ENCODE measurements at places on chromosomes 13 and 19.
A peak's percentile ranks its signal among the peaks of the same experiment; 100 is the strongest.

GRCh38 chr13:96011291-96011872, 41.8 kb downstream of the UGGT2 start:
- DNase-seq: no peak

DNA sequence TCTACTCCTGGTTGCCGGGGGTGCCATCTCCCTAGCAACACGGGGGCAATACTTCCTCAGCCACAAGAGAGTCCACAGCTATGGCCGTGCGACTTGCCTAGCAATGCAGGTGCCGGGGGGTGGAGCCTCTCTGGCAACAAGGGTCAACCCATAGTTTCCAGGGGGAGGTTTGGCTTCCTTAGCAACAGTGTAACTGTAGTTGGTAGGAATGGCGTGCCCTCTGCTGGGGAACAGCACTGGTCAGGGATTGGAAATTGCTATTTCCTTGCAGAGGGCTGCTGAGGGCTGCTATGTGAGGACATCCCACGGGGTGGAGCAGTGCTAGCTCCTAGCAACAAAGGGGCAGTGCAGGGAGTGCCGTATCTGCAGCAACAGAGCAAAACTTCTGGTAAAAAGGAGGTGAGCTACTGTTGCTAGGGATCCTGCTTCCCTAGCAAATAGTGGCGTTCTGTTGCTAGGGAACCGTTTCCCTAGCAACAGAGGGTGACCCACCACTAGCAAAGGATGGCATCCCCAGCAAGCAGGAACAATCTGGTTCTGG, 7.0 kb upstream of the TMC4 start:
- peak; percentile 97 for DNase-seq

DNA sequence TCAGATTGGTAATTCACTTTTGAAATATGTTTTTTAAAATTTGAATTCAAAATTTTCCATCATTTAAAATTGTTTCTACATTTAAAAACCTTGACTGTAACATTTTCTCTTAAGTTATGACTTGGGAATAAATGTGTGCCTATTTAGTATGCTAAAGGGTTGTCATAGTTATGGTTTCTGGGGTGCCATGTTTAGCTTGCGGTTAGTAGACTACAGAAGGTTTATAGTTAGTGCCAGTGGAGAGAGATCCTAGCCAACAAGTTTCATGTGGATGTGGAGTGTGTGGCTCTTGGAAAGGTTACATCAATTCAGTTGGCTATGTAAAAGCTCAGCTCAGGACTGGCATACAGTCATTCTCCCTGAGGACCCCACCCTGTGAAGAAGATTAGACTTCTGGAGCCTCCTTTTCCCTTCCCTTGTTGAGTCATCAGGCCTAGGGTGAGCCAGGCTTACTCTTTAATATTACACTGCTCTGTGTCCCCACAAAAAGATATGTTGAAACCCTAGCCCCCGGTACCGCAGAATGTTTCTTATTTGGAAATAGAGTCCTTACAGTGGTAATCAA, 20.4 kb downstream of the LMO7 start:
- no peak for DNase-seq

- DNase-seq: no peak
Measured at GRCh38 chr13:23735329-23735728, 153.9 kb downstream of the MIPEP start.

DNA sequence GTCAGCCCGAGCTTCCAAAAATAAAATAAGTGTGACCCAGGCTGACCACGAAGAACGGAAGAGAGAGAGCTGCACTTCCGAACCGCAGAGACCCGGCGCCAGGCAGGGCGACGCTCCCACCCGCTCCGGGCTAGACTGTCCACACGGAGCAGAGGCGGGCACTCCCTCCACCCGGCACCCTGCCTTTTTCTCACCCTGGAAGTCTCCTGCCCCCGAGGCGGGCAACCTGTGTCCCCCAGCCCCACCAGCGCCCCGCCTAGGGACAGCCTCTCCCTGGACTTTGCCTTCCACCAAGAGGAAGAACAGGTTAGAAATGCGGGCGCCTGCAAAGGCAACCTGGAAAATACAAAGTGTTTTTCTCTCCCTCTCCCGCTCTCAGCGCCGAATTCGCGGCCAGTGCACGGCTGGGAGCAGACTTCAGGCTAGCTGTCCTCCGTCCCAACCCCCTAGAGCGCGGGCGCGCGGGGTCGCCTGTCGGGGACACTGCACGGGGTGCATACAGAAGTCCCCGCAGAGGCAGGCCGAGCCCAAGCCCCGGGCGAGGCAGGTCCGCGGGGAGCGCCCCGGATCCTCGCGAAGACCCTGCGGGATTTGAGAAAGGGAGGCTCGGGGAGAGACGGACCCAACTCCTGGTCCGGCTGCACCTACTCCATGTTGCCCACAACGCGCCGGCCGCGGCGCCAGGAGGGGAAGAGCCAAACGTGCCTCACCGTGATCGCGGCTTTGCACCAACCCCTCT, 845 bp downstream of the SPRY2 start:
- peak; percentile 90 for DNase-seq

DNA sequence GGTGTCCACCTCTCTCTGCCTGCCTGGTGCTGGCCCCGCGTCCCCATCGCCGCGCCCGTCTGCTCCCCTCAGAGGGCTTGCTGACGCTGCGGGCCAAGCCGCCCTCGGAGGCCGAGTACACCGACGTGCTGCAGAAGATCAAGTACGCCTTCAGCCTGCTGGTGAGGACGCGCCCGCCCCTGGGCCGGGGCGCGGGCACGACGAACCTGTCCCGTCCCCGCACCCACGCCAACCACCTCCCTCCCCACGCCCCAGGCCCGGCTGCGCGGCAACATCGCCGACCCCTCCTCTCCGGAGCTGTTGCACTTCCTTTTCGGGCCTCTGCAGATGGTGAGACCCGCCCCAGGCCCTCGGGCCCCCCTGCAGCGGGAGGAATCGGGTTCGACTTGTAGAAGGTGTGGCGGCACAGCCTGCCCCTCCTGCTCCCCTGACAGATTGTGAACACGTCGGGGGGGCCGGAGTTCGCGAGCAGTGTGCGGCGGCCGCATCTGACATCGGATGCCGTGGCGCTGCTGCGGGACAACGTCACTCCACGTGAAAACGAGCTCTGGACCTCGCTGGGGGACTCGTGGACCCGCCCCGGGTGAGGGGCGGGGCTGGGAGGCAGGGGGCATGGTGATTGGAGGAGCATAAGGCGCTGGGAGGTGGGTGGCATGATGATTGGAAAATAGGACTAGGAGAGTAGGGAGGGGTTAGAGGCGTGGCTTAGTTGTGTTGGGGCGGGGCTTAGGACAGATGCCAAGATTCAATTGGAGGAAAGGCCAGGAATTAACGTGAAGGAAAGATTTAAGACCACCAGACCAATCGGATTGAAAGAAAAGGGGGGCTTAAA, 6.6 kb downstream of the EPS8L1 start:
- peak; percentile 41 for DNase-seq

GRCh38 chr19:6475321-6476108, 6.1 kb downstream of the DENND1C start:
- no peak for DNase-seq

GRCh38 chr13:105740739-105741138, 794.7 kb downstream of the EFNB2 start:
- no peak for DNase-seq

DNA sequence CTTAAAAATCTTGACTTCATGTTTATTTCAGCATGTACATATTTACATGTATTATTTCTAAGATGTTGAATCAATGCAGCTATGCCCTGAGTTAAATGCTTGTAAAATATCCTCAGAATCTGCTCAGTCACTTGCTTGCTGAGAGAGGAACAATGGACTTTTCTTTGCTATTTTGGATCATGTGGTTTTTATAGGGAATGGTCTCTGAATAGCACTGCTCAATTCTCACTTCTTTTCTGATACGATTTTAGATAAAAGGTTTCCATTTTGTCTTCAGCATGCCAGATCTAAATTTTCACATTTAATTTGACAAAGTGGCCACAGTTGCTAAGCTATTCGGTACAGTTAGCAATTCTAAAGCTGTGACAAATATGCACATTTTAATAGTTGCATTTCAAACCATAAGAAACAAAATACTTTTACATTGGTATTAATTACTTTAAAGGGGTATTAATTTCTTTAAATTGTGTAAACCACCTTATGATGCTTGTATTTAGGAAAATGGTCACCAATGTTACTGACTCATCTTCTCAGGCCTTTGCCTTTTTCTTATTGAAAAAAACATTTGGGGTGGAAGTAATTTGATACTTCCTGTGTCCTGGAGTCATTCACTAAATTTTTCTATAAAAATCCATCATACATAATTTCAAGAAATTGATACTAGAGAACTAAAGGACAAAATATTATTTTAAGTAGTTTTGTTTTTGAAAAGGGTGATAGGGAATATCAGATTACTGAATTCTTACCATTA, 113.5 kb downstream of the MYO16 start:
- no peak for DNase-seq

- no peak for DNase-seq
Measured at GRCh38 chr13:42400188-42400833, 128.4 kb downstream of the AKAP11 start.

DNA sequence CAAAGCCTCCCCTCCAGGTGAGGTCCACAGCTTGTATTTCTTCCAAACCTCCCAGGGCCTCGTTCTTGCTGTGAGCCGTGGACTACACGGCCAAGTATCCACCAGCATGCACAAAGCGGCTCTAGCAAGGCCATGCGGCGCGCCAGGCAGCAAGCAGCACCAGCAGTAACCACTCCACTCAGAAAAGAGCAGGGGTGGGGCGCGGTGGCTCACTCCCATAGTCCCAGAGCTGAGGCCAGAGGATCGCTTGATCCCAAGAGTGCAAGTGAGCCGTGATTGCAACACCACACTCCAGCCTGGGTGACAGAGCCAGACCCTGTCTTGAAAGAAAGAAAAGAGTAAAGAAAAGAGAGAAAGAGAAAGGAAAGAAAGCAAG, 4.7 kb downstream of the CCDC8 start:
- no peak for DNase-seq

GRCh38 chr13:24228852-24229458, 68.4 kb downstream of the SPATA13 start:
- peak; percentile 33 for DNase-seq

DNA sequence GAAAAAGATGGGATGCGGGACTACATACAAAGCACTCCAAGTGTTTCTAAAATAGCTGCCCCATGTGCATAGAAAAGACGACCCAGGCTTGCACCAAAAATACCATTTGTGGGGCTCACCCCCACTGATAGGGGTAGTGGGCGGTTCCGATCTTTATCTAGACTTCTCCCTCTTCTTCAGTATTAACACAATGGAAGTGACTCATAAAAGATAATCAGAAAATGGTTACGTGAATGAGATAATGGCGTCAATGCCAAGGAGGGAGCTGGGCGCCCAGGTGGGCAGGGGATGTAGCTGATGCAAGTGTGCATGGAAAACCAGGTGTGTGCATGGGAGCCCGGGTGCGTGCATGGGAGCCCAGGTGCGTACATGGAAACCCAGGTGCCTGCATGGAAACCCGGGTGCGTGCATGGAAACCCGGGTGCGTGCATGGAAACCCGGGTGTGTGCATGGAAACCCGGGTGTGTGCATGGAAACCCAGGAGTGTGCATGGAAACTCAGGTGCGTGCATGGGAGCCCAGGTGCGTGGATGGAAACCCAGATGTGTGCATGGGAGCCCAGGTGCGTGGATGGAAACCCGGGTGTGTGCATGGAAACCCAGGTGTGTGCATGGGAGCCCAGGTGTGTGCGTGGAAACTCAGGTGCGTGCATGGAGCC, 32.7 kb downstream of the LAMP1 start:
- no peak for DNase-seq

- no peak for DNase-seq
Measured at GRCh38 chr13:74479124-74479523, 344.9 kb upstream of the KLF12 start.

GRCh38 chr19:610801-611480, 21.3 kb downstream of the HCN2 start:
- DNase-seq: no peak

GRCh38 chr19:39709026-39709872, 5.0 kb downstream of the LGALS14 start:
- no peak for DNase-seq

DNA sequence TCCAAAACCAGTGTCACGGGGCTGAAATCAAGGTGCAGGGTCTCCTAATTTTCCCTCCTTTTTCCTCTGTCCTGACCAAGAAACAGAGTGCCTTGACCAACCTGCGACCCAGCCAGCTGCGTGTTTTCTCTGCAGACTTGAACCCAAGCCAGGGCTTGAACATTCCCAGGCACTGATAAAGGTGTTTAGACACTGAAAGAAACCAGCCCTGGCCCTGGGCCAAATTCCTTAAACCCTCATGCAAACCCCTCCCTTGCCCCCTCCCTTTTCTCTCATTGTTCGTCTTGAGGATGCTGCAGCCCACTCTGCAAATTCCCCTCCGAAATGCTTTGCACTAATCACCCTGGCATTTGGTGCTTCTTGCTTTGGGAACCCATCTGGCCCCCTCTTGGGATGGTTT, 9.5 kb upstream of the FFAR2 start:
- no peak for DNase-seq

- DNase-seq: peak; percentile 48
Measured at GRCh38 chr19:48624791-48625723, 5.8 kb downstream of the SPHK2 start.

DNA sequence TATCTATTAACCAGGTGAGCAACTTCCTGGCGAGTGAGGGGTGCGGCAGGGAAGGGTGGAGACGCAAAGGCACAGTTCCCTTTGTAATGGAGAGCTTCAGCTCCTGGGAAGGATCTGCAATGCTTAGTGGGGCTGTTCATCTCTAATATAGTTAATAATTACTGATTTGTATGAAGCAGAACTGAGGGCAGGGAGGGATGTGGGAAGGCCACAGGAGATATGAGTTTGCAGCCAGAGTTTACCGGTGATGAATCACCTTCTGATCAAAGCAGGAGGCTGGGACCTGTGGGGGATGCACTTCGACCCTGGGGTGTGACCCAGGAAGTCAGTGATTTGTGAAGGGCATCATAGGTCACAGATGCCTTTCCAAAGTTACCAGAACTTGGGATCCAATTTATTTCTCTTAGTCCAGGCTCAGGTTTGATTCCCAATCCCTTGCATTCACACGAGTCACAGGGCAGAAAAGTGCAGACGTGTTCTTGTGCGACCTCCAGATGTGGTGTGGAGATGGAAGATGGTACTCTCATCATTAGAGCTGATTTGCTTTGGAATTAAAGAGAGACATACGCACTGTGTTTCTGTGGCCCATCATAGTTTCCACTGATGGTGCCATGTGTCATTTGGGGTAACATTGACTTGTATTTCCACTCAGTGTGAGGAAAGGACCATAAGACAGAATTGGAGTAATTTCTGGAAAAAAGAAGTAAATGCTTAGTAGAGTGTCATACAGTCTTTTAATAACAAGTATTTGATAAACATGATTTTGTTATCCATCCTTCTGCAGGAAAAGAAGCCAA, 55.0 kb downstream of the LRCH1 start:
- DNase-seq: no peak

All from NCI-H526 (cell line).